ENCODE measurements at places on chromosomes 1 and 21. TPM values are rescaled to one million over a fixed set of nuclear protein-coding genes. Genes with fewer than 3 reads are reported as not detected.

Gene JAK1
- total RNA-seq: 87.2 TPM

Gene SPRR4
- total RNA-seq: not detected

Gene E2F2
- total RNA-seq: not detected

Gene OR14A2
- not detected for total RNA-seq

Gene KIF26B
- 1.3 TPM for total RNA-seq

Gene KPRP
- not detected for total RNA-seq

Gene PROK1
- total RNA-seq: not detected

Gene SHE
- under 0.01 TPM for total RNA-seq

Gene SMIM1
- total RNA-seq: 4.1 TPM

Gene OLFML2B
- 5.5 TPM for total RNA-seq

Gene TMEM9
- total RNA-seq: 73.8 TPM

Gene LAMC2
- 8.5 TPM for total RNA-seq

Gene CAPN9
- 0.09 TPM for total RNA-seq

Gene F3
- 2.2 TPM for total RNA-seq

Gene OR2T5
- not detected for total RNA-seq

Gene EXTL1
- total RNA-seq: 0.47 TPM

Gene OR2T1
- not detected for total RNA-seq

Gene FRRS1
- 77.8 TPM for total RNA-seq

Gene RHBG
- total RNA-seq: not detected

Gene FAM43B
- under 0.01 TPM for total RNA-seq

Gene DNAJC6
- 0.16 TPM for total RNA-seq

Gene UBE2U
- not detected for total RNA-seq

Gene NTRK1
- total RNA-seq: 0.16 TPM

Gene IFI44
- 28.0 TPM for total RNA-seq

Gene TMEM54
- 55.5 TPM for total RNA-seq

Gene LZIC
- 21.1 TPM for total RNA-seq

Gene PM20D1
- 0.09 TPM for total RNA-seq

Gene TTC22
- total RNA-seq: not detected

Gene UMODL1
- not detected for total RNA-seq

Gene ZNF496
- total RNA-seq: 12.0 TPM

Gene PGBD2
- 6.4 TPM for total RNA-seq

Gene C1orf159
- 2.1 TPM for total RNA-seq

Gene IL19
- not detected for total RNA-seq

Gene SAMD13
- total RNA-seq: 0.94 TPM

Gene MXRA8
- 326 TPM for total RNA-seq

Gene PERM1
- under 0.01 TPM for total RNA-seq

Gene ARTN
- total RNA-seq: under 0.01 TPM

Gene C1orf35
- 8.2 TPM for total RNA-seq

Gene FAM72B
- 1.7 TPM for total RNA-seq

Gene OR2AJ1
- not detected for total RNA-seq

Gene FOXE3
- total RNA-seq: not detected

Gene TNFSF4
- total RNA-seq: 1.3 TPM

Gene FGR
- 0.09 TPM for total RNA-seq

Gene PDZK1
- total RNA-seq: 1.7 TPM

Gene GJA9
- not detected for total RNA-seq

Gene EDARADD
- under 0.01 TPM for total RNA-seq

Gene MAP3K21
- total RNA-seq: 0.52 TPM

Gene TRIM17
- total RNA-seq: 0.34 TPM

Gene KRTAP13-4
- total RNA-seq: not detected

Gene APCS
- not detected for total RNA-seq

Gene CELA2A
- total RNA-seq: not detected

Gene IL20
- total RNA-seq: not detected

Gene ARHGAP30
- total RNA-seq: 0.09 TPM

Gene TMOD4
- total RNA-seq: not detected

Gene RGS4
- total RNA-seq: 2.7 TPM

Gene HRNR
- total RNA-seq: not detected

Gene CTSE
- not detected for total RNA-seq

Gene AMPD1
- not detected for total RNA-seq
